ENCODE measurements at places on chromosomes 6 and 20.

GRCh38 chr6:134607411-134607810, 289.5 kb upstream of the SGK1 start:
- no peak for DNase-seq

DNA sequence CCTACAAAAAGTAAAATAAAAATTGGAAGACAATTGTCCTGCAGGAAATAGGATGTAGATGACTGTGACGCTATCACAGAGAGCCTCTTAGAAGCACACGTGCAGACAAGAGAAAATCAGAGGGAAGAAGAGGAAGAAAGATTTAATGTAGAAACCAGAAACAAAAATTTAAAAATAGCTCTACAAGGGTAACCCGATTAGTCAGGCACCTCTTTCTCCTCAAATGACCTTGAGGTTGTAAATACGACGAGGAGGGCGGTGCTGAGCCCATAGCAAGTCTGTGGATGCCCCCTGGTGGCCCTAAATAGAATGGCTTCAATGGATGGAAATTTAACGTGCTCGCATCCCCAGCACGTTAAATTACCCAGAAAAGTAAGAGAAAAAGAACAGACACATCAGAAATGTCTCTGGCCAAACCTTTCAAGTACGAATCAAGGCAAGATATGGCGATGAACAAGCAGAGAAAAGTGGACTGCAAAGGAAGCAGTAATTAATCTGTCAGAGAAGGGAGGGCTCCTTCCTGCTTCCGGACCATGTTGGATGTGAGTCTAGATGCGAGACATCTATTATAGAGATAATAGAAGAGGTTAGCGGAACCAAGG, 4.2 kb upstream of the PRPH2 start:
- peak; percentile 84 for DNase-seq

DNA sequence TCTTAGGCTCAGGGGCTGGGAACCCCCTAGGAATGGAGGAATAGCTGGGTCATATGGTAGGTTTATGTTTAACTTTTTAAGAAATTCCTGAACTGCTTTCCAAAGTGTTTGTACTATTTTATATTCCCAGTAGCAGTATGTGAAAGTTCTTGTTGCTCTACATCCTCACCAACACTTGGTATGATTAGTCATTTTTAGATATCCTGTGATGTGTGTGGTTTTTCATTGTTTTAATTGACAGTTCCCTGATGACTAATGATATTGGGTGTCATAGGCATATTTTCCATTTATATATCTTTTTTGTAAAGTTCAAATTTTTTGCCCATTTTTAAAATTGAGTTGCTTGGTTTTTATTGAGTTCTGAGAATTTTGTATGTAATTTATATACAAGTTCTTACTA, 72.3 kb downstream of the SLC16A10 start:
- no peak for DNase-seq

DNA sequence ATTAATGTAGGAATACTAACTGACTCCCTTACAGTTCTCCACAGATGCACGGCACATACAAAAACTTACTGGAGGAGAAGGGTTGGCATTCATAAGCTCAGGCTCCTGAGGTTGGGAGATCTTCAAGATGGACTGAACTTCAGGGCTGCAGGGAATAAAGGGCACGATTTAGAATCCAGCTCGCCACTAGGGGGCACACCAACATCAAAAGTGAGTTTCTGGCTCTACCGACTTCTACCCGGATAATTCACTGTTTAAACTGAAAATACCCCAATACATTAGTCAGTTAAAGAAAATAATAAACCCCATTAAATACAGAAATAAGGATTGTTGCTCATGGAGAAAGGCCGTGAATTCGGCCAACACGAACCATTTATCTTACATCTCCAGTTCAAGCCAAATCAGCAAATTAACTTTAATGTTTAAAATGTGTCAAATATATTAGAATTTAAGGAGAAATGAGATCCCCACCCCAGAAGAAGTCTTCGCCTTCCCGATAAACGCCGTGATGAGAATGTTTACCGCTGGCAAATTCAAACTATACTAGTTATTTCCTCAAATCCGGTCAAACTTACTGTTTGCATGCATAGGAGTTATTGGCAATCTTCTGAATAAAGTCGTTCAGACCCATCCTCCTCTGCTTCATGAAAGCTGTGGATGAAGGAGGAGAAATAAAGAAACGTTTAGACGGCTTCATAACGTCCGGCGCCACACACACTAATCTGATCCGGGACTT, 121.7 kb upstream of the SLC2A12 start:
- peak; percentile 87 for DNase-seq

GRCh38 chr6:163092876-163093275, 321.6 kb upstream of the QKI start:
- DNase-seq: no peak

DNA sequence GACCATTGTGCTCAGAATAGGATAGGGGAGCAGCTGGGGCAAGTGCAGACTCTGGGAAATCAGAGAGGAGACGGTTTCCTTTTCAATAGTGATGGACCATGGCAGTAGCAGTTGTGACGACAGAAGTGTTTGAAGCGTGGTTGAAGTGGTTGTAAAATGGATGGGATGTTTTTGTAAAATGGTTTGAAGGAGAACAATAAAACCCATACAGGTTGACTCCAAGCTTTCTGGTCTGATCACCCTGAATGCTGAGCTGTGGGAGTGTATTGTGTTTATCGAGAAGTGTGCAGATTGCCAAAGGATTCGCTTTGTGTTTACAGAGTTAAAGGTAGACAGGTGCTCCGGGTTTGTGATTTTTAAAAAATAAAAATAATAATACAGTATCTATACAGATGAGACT, 255.2 kb upstream of the SULF2 start:
- DNase-seq: no peak

DNA sequence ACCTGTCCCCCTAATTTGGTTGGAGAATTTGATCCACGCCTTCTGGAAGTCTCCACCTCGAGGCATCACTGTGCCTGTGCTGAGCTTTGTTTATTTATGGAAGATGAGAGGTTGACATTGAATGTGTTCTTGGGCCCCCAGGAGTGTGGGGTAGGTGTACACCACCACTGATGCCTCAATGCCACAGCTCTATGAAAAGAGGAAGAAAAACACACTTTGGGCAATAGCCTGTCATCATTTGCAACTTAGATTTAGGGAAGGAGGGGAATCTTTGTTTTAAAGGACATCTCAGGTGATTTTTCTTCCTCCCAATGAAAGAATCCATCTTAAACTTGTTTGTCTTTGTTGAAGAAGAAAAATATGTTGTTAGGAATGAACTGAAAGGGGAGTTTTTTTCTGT, 42.6 kb downstream of the TBC1D7 start:
- DNase-seq: no peak

DNA sequence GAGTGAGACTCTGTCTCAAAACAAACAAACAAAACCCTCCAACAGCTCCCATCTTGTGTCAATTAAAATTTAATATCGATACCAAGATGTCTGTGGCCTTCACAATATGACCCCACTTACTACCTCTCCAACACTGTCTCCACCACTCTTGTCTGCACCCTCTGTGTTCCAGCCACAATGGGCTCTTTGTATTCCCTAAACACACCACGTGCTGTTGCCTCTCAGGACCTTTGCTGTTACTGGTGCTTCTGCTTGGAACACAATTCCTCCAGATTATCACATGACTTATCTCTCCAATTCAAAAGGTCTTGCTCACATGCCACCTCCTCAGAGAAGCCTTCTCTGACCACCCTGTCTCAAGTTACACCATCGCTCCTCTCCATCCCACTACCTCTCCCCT, 6.0 kb upstream of the HCK start:
- no peak for DNase-seq

GRCh38 chr6:46184114-46184513, 13.3 kb upstream of the ENPP5 start:
- no peak for DNase-seq

GRCh38 chr20:52152416-52152815, 39.2 kb downstream of the ZFP64 start:
- DNase-seq: no peak

DNA sequence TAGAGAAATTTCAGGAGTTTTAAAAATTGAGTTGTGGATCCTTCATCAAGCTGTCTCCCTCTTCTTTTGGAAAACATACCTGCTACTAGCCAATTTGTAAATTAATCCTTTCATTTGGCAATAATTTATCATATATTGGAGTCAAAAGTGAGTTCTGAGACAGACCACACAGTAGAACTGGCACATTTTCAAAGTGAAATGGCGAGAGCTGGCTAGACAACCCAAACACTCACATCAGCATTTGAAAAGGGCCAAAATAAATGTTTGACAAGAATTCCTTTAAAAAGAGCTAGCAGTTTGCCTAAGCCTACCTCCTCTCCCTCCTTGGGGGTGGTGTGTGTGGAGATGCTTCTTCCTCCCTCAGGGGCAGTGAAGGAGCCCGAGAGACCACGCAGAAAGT, 47.9 kb upstream of the KCNK16 start:
- DNase-seq: no peak
